AG04450 (cell line): ENCODE measurements at places on chromosomes 1 and 21.

DNA sequence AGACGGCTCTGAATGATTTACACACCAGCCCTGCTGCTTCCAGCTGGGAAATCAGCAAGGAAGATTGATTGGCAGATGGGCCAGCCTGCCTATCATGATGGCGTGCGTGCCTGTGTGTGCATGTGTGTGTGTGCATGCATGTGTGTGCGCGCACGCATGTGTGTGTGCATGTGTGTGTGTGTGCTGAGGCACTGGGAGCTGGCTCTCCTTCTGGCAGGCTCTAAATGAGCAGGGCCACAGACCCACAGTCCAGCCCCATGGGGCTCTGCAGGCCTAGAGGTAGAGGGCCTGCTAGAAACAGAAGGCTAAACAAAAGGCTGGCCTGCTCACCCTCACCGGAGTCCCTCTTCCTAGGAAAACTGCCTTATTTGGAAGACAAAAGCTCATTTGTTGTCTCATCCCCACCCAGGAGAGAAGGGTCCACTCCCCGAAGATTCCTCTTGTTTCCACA, 6.0 kb downstream of the KLHDC8A start:
- DNase-seq, result no peak

DNA sequence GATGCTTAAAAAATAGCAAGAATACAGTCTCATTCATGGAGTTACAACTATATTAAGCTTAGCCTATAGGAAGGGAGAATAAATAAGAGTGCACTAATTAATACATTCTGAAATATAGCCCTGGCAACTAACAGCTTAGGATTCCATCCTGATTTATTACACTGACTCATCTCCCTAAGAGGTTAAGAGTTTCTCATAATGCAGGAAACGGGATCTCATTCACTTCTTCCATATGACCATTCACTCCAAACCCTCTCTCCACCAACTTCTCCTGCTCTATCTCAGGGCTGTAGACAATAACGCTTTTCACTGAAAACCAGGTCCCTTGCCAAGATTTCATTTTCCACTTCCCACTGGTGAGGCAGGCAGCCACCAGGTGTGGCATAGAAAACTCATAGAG, 168.5 kb upstream of the PLD5 start:
- no peak for DNase-seq

GRCh38 chr21:41432562-41433460, 6.8 kb downstream of the MX1 start:
- no peak for DNase-seq

DNA sequence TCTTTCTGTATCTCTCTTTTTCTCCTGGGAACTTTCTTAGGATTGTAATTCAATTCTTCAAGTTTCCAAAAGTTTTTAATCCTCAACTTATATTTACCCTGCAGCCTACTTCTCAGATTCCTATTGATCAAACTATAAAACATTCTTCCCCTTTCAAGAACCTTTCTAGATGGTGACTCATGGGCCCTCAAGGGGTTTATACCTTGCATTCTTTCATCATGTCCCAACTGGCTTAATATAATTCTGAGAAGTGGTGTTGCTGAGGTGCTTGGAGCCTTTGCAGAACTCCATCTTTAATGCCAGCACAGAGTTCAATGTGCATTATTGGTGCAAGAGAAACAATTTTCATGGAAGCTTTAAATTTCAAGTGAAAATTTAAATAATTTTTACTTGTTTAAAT, 273.4 kb downstream of the VAV3 start:
- no peak for DNase-seq

DNA sequence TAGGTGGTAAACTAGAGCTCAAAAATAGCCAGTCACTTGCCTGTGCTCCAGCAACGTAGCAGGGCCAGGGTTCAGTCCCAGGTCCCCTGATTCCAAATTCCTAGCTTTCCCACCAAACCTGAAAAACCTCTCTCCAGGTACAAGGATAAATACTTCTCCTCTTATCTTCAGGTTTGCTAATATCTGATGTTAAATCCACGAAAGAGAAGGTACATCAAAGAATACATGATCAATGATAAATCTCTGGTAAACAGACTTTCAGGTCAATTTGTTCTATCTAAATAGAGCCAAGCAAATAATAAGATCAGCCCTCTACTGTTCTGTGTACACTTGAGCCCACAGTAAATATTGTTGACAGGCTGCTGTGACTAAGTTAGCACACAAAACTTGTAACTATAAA, 52.1 kb upstream of the AKT3 start:
- no peak for DNase-seq

DNA sequence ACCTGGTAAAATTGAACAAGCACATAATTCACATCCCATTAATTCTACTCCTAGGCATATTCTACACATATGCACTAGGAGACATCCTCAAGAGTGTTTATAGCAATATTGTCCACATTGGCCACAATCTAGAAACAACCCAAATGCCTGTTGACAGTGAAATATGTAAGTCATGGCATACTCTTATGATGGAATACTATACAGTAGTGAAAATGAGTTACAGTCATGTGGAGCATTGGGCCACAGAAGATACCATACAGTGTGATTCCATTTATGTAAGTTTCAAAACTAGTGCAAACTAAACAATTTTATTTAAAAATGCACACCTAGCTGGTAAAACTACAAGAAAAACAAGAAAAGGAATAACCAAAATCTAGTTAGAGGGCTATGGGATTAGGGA, 19.1 kb downstream of the CHIT1 start:
- DNase-seq, result no peak

DNA sequence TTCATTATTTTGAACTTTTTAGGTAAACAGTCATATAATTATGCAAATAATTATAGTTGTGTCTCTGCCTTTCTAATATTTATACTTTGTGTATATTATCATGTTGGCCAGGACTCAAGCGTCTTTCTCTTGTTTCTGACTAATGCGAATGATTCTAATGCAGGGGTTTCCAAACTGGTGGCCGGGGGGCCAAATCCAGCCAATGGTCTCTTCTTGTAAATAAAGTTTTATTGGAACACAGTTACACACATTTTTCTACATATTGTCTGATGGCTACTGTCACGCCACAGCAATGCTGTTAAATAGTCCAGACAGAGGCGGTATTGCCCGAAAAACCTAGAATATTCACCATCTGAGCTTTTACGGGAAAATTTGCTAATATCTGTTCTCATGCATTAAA, 8.9 kb upstream of the POFUT2 start:
- DNase-seq, result no peak

GRCh38 chr1:56864430-56864829, 9.8 kb downstream of the C8A start:
- DNase-seq, result no peak

- no peak for DNase-seq
Observed at GRCh38 chr1:178573330-178573729, 60.4 kb downstream of the TEX35 start.

GRCh38 chr1:236861560-236862218, 66.6 kb downstream of the MTR start:
- peak; percentile 10 for DNase-seq

- no peak for DNase-seq
Observed at GRCh38 chr1:182634306-182635072, 30.3 kb upstream of the RGS16 start.

DNA sequence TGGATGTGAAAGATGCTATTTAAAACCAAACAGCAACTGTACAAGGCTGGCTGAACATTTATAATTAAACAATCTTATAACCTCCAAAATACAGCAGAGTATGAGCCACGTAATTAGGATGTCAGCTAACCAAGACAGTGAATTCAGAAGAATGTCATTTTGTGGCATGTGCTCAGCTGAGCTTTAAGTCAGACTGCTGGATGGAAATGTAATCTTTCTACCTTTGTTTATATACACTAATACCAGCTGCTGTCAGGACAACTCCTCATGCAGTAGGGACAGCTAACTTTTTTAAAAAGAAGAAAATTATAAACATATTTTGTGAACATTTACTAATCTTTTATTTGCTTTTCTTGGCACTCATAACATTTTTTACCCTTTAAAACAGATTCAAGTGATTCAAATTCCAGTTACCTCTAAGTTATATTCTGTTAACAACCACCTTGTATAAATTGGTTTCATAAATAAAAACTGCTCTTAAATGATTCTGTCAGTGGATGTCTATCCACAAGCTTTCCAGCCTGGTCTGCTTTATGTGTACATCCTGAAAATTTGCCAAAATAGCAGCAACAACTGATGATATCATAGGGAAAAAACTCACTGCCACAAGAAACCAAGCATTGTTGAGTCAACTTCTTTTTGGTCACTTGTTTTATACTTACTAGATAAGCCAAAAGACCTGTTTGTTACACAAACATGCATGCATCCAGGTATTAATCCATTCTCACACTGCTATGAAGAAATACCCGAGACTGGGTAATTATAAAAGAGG, 36.1 kb downstream of the DPH5 start:
- peak; percentile 79 for DNase-seq

GRCh38 chr1:104291156-104291555, 541.5 kb downstream of the AMY1C start:
- no peak for DNase-seq

GRCh38 chr1:20343149-20343937, 52.7 kb downstream of the VWA5B1 start:
- DNase-seq, result no peak

- DNase-seq, result no peak
Observed at GRCh38 chr1:156428746-156429288, 59.8 kb downstream of the RHBG start.

GRCh38 chr1:226017070-226017469, 17.9 kb upstream of the SDE2 start:
- no peak for DNase-seq

DNA sequence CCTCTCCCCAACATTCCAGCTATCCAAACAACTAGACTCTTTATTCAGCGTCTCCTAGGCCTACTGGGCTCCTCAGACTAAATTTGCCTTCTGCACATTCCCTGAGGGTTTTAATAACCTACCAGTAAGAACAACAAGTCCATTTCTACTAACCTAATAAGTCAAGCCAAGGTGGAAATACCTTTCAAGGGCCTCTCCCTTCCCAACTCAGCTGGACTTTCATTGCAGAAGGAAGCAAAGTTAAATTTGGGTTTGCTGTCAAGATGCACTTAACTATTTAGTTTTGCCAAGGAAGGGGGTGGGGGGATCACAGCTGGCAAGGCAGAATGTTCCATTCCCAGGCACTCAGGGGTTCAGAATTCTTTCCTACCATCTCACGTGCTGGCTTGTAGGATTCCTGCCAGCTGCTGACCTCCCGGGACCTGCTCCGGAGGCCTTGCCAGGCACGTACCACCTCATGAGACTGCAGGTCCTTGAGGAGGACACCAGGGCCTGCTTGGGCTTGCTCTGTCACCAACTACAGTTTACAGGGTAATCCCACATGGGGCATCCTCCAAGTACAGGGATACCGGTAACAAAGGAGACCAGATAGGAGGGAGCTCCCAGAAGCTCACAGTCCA, 29.8 kb downstream of the SLC30A1 start:
- DNase-seq, result no peak

- DNase-seq, result no peak
Observed at GRCh38 chr1:233025157-233025556, 74.7 kb downstream of the NTPCR start.

GRCh38 chr1:33438364-33439160, 7.7 kb upstream of the PHC2 start:
- DNase-seq, result no peak

GRCh38 chr1:194952171-194952570, 1656.1 kb downstream of the KCNT2 start:
- DNase-seq, result no peak
